Stimulated activated CD8-positive, alpha-beta memory T cell treated with anti-CD3 and anti-CD28 coated beads, Interleukin-2, amount 100 ng/mL, for 1 hour (primary cell): ENCODE measurements at places on chromosomes 2 and 18.

- no peak for DNase-seq
These were observed 458.7 kb upstream of the HNRNPA3 start for GRCh38 chr2:176753752-176754474.

DNA sequence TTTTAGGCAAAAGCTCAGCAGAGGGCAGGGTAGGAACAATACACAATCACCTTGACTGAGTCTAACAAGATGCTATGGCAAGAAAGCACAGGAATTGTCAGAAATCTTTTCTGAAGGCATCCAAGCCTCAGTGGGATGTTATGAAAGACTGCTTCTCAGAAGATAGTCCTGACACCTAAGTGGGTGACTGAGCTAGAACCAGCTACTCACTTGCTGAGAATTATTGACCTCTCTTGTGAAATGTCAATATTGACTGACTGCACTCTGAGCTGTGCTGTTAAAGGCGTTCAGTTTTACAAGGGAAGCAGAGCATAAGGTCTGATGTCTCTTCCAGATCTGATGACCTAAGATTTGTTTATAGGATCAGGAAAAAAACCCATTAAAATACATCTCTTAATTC, 46.1 kb downstream of the TACR1 start:
- no peak for DNase-seq

- no peak for DNase-seq
These were observed 38.3 kb upstream of the LAMA1 start for GRCh38 chr18:7155887-7156286.

- DNase-seq = no peak
These were observed 65.9 kb downstream of the MBP start for GRCh38 chr18:77066689-77067088.

- no peak for DNase-seq
These were observed 12.3 kb downstream of the TRPM8 start for GRCh38 chr2:233929352-233930022.

DNA sequence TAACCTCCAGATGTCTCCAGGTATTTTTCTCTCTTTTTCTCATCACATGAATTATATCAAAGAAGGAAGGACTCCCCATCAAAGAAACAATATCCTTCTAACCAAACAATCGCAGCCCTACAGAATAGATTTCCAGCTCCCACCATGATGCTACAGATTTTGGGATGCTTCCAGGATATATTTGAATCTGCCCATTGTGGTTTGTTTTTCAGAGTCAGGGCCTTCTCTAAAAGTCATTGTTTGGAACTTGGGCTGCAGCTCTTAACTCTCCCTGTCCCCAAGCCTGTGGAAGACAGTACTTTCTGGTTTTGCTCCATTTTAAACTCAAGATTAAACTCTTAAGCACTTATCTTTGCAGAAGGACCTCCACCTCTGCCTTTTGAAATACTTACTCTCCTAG, 223.2 kb downstream of the PMAIP1 start:
- no peak for DNase-seq

GRCh38 chr2:66101206-66101605, 333.7 kb upstream of the MEIS1 start:
- no peak for DNase-seq

DNA sequence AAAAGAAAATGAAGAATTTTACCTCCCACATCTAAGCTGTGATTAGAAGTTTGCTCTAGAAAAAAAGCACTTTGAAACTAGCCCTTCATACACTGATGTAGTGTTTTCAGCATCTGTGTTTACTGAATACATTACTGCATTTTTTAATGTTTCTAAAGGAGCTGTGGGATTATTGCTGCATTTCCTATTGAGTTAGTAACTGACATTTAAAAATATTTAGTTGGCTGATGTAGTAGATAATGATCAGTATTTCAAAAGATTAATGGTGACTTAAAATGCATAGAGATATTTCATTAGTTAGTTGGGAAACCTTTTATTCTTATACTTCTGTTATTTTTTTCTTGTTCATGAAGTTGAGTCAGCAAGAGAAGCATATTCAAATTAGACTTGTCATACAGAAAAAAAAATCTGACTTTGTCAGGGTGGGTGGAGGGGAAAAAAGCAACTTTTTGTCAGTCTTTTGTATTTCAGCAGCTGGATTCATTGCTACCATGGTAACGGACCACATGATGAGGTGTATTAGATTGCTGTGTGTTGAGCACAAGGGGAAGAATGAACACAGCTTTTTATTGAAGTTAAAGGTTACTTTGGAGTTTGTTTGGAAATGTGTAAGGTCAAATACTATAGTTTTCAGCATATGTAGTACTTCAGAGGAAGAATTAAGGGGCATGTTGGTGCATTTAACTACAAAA, at the start of gene DTNA:
Gene DTNA (plus strand): TSS at position 549 of the 692 bp plus-strand sequence. CDS start 45,679 bp downstream, outside the sequence.
- no peak for DNase-seq

DNA sequence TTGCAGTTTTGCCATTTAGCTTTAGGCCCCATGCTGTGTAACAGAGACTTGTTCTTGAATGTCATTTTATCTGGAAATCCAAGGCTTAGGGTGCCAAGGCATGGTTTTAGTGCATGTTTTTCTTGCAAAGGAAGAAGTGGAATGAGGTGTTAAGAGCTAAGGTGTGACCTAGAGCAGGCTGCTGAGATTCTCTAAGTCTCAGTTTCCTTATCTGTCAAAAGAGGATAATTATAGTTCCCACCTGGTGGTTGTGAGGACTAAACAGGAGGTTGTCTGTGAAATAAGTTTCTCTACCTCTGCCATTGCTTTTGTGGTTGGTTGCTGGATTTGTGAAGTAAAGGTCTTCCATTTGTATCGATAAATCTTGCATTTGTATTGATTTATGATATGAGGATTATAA, 82.0 kb downstream of the TANC1 start:
- DNase-seq = no peak

DNA sequence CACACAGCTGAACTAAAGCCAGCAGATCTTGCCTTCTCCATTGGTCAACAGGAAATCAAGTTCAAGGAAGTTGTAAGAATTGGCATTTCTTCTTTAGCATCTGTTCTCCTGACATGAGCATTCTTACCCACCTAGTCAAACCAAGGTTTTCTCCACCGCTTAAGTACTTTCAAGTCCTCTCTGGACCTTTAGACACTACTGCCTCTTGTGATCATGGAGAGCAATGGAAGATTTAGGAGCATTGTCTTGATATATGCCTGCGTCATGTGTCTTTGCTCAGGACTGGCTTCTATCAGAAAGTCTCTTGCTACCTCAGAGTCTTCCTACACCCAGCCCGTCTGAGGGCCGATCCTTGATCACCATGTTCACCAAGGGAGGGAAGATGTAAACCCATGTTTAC, 262.2 kb downstream of the PHLPP1 start:
- DNase-seq = no peak

GRCh38 chr2:30625701-30626100, 178.7 kb downstream of the LCLAT1 start:
- no peak for DNase-seq

- no peak for DNase-seq
These were observed 1.1 kb downstream of the METAP1D start for GRCh38 chr2:172000696-172001361.

- no peak for DNase-seq
These were observed 421.4 kb upstream of the UBE2E3 start for GRCh38 chr2:180559038-180559437.

- DNase-seq = no peak
These were observed 90.5 kb downstream of the LRATD1 start for GRCh38 chr2:14722904-14723570.

- peak; percentile 19 for DNase-seq
These were observed 233.7 kb downstream of the METTL4 start for GRCh38 chr18:2337552-2338141.

DNA sequence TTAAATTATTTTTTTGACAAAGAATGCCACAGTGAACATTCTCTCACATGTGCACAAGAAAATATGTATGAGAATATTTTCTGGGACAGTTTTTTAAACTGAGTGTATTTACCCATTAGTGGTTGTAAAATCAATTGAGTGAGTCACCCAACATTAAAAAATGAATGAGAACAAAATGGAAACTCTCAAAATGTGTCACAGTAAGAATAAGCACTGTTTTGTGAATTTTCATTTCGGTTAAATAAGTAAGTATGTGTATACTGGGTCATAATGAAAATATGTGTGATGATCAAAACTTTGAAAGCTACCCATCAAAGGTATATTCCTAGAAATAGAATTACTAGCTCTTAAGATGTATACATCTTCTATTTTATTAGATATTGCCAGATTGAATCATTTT, 11.6 kb downstream of the BABAM2 start:
- DNase-seq = no peak

DNA sequence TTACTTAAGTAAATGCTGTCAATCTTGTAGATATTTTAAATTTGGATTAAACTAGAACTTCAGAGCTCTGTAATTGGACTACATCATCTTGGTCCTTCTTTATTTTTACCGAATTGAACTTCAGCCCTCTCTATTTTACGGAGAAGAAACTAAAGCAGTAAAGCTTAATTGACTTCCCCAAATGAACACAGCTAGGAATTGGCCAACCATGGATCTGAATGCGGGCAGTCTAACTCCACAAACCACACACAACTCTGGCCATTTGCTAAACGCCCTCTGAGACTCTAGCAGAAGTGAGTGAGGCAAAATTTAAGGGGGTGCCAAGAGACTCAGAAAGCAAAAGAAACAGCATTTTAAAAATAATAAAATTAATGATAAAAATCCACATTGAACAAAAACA, 86.3 kb upstream of the KCTD1 start:
- no peak for DNase-seq

DNA sequence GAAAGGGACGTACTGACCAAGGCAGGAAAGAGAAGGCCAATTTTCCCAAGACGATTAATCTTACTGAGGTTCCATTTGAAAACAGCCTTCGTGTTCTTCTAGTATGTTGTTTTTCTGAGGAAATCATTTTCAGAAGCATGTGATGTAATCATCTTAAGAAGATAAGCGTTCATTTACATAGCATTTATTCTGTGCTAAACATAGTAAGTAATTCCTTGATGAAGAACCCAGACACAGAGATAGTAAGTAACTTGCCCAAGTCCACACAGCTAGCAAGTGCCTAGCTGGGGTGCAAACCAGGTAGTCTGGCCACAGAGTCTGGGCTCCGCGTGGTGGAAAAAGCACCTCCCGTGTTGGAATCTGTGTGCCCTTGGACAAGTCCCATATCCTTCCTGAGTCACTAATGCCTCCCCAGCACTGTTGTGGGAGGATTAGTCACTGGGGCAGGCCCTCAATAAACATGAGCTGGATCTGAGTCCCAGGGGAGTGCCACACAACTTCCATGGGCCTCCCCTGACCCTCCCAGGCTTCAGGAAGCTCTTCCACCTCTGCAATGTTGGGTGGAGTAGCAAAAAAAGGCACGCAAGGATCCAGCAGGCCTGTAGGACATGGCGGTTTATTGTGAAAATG, 26.9 kb upstream of the ASAP2 start:
- no peak for DNase-seq

DNA sequence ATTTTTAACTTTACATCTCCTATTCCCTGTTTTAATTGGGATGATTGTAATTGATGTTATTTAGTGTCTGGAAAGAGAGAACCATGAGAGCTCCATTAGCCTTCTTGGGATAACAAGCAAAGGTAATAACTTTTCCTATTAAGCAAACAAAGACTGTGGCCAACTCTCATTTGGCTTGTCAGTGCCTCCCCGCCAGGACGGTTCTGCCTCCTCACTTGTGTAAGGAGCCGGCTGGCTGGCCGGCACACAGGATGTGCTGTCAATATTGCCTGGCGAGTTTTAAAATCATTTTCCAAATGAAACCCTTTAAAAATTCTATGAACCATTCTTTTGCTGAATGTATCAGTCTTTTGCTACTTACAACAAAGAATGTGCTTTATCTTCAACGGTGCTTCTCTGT, 898.3 kb downstream of the CPS1 start:
- no peak for DNase-seq

GRCh38 chr2:237205043-237205541, 119.4 kb downstream of the COPS8 start:
- no peak for DNase-seq

DNA sequence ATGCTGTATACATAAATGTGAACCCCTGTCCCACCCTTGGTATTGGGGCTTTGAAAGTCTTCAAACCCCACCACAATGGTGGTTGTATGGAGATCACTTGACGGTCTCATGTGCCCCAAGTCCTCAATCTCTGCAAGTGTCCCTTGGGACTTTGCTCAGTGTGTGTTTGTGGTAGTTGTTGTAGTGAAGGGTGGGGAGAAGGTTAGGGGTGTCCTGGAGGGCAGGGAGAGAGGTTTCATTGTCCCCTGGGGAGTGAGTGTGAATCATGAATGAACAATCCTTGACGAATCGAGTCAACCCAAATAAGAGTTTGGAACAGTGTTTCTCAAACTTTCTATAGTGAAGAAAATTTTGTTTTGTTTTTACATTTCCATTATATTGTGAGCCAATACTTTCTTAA, 28.1 kb downstream of the COL4A3 start:
- DNase-seq = no peak

DNA sequence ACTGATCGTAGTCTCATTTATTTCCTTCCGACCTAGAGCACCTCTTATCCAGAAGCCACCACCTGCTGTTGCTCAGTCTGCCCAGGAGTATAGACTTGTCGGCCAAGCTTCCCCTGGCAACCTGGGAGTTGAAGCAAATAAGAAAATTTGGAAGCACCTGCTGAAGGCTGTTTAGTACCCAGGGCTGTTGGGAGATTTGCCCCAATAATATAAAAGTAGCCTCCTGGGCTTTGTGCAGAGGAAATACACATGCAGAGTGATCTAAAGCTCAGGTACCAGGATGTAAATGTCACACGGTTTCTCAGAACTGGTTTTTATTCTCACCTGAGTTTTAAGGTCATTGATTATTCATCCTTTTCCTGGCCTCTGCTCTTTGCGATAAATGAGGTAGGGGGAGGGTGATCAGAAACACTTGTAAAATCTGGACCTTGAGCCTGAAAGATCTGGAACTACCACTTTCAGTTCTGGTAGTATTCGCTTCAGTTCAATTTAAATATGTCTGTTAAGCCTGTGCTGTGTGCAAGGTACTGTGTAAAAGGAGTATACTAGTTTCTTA, 789 bp upstream of the COX7A2L start:
- DNase-seq = no peak

DNA sequence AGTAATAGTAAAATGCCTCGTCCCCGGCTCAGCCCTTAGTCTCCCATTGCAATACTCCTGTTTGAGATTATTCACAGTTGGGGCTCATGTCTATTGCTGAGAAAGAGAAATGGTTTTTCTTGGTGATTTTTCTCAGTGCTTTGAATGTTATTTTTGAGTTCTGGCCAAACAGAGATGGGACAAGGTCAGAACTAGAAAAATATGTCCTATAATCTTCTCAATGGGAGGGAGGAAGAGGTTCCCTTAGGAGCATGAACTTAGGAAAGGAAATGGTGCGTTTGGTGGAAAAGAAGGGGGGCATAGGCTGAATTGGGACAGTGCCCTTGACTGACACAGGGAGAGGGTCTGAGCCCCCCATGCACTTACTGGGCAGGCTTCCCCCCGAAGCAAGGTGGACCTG, 133.8 kb downstream of the AGAP1 start:
- DNase-seq = no peak

DNA sequence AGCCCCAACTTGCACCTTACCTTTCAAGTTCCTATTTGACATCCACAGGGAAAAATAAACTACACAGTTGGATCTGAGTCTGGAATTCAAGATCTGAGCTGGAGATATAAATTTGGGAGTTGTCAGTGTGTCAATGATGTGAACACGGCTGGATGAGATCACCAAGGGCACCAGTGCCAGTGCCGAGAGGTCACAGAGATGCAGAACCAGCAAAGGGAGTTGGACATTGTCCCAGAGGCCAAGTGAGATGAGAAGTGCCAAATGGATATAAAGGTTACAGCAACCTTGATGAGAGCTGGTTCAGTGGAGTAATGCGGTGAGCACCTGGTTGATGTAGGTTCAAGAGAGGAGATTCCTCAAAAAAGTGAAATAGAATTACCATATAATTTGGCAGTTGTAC, 24.8 kb downstream of the LRRFIP1 start:
- DNase-seq = no peak
